ENCODE measurements at places on chromosomes 1 and 21. TPM values are rescaled to one million over a fixed set of nuclear protein-coding genes. Genes with fewer than 3 reads are reported as not detected.
A peak's percentile ranks its signal among the peaks of the same experiment; 100 is the strongest.

Gene ADAM30
- total RNA-seq, result not detected

Gene PGLYRP3
- not detected for total RNA-seq

Gene KCNT2
- 1.0 TPM for total RNA-seq

Gene ABCA4
- 0.36 TPM for total RNA-seq

Gene F5
- total RNA-seq, result not detected

Gene ALX3
- total RNA-seq, result not detected

Gene TMOD4
- not detected for total RNA-seq

Gene TMPRSS15
- total RNA-seq, result 0.03 TPM

Gene UQCRHL
- total RNA-seq, result 4.1 TPM

Gene LGR6
- total RNA-seq, result 0.23 TPM

DNA sequence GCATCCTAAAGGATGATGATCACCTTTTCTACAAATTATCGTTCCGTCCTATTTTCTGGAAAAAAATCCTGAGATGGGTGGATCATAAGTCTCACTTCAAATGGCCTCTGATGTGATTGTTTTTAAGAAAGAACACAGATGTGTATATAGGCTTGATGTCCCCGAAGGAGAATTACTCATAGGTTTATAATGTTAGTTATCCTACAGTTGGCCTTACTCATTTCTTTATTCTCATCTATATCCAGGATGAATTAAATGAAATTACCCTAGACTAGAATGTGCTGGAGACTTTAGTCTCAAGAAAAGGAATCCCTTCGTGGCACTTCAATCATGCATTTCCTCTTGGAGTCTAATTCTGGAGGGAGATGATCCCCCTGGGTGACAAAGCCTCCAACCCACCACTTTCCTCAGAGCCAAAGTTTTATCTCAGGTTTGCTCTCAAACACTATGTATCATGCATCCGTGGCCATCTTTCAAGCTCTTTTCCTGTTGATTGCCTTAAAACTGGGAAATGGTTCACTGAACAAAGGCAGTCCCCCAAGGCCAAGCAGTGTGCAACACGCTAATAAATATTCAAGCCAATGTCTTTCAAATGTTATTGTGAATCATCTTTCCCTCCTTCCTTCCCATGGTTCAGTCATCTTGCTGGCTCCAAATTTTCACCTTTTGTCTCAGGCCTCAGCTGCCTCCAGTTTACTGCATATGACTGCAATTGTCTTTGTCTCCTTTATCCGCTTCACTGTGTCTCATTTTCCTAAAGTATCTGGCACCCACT, 32.5 kb upstream of the SMYD2 start:
- DNase-seq, result no peak

DNA sequence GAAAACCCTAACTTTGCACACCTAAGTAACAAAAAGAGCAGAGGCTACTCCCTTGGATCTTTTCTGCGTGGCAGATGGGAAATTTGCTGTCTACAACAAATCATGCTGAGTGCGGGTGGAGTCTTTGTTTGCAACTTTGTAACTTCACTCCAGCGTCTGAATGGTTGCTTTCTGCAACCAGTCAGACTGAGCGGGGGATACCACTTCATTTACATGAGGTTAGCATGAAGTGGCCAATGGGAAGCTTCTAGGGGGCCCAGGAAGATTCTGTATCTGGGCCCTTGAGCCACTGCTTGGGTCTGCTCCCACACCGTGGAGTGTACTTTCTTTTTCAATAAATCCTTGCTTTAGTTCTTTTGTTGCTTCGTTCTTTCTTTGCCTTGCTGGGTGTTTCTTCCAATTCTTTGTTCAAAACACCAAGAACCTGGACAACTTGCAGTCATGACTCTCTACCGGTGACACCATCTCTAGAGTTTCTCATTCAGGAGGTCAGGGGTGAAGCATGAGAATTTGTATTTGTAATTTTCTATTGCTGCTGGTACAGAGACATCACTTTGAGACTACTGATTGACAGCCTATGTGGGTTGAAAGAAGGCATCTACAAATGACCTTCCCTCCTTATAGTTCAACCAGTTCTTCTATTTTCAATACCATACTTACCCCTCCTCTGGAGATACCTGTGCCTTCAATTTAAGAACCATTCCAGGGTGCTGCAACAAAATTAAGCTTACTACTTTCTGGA, 55.8 kb upstream of the RC3H1 start:
- DNase-seq, result no peak

DNA sequence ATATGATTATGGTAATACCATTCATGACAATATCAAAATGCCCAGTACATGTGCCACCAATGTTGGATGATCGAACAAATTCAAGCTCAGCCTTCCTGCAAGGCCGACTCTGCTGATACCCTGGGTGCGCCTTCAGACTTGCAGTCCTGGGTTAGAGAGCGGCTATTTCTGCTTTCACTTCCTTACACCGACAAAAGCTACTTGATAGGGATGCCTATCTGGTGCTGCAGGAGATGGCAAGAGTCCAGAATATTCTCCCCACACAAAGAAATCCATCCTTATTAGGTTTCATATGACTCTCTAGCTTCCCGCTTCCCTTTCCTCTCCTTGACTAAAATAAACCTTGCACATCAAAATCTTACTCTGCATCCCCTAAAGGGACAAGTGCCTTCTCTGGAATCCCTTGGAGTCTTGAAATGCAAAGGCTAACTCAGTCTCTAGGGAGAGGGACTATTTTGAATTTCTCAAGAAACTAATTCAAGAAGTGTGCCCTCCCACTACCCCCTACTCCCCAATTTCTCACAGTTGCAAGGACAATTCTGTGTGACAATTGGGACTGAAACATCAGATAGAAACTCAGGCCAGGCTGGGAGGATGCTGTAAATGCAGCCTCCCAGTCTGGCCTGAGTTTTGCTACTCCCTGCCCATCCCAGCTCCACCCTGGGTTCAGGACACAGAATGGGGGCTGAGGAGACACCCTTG, 103.1 kb upstream of the USP24 start:
- peak; percentile 36 for DNase-seq

GRCh38 chr1:55310505-55310971, 95.4 kb upstream of the USP24 start:
- DNase-seq, result peak; percentile 98

GRCh38 chr1:33256471-33257206, at the start of gene ZNF362:
TSS of gene ZNF362 (plus strand) at chr1:33256492. CDS start at chr1:33270575, 14,083 bp downstream.
- peak; percentile 76 for DNase-seq

DNA sequence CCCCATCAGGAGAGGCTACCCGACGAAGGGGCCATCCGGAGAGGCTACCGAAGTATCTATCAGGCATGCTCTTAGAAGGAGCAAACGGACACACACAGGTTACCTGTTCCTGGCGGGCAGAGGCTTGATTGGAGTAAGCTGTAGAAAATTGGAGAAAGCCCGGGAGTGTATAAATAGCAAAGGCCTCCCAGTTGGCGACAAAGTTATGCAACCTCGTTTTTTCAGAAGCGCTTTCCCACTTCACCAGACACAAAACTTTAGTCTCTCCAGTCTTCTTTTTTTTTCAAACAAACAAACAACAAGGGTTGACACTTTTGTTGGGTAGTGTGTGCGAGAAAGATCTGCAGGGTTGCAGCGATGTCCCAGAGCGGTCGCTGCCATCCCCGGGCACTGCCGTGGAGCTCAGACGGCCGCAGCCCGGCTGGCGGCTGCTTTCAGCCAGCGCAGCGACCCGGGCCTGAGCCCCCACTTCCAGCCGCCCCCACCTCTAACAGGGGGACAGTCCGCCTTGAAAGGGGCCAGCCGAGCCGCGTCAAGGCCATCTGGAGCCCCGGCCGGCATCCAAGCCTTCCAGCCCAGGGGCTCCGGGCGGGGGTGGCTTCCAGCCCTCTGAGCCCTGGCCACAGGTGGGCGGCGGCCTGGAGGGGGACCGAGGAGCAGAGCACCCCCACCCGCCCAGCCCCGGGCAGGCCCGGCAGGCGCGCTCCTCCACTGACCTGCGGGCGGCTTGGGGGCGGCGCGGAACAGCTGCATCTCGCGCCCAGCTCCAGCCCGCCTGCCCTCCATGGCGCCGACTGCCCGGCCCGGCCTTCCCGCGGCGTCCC, 616 bp downstream of the MCOLN3 start:
- DNase-seq, result peak; percentile 64

DNA sequence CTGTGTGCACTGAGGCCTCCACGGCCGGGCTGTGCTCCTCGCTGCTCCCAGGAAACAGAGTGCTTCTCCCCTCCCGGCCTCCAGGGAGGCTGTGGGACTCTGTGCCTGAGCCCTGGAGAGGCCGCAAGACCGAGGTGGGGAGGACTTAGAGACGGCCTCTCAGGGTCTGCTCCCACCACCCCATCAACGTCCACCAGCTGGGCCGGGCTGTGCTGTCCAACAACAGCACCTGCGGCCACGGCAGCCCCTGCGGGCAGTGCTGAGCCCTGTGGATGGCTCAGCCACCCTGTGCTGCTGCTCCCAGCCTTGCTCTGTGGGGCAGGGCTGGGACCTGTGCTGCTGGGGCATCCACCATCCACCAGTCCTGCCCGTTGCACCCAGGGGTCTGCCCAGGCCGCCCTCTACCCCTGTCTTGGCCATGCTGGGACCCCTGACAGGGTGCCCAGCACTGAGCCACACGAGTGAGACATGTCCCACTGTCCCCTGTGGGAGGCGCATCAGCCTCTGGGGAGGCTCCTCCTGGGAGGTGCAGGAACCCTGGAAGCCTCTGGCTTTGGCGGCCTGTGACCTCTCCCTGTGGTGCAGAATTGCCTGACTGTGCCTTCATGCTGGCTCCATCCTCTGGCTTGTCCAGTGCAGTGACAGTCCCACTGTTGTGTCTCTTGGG, 31.2 kb upstream of the LRRC3 start:
- DNase-seq, result no peak

DNA sequence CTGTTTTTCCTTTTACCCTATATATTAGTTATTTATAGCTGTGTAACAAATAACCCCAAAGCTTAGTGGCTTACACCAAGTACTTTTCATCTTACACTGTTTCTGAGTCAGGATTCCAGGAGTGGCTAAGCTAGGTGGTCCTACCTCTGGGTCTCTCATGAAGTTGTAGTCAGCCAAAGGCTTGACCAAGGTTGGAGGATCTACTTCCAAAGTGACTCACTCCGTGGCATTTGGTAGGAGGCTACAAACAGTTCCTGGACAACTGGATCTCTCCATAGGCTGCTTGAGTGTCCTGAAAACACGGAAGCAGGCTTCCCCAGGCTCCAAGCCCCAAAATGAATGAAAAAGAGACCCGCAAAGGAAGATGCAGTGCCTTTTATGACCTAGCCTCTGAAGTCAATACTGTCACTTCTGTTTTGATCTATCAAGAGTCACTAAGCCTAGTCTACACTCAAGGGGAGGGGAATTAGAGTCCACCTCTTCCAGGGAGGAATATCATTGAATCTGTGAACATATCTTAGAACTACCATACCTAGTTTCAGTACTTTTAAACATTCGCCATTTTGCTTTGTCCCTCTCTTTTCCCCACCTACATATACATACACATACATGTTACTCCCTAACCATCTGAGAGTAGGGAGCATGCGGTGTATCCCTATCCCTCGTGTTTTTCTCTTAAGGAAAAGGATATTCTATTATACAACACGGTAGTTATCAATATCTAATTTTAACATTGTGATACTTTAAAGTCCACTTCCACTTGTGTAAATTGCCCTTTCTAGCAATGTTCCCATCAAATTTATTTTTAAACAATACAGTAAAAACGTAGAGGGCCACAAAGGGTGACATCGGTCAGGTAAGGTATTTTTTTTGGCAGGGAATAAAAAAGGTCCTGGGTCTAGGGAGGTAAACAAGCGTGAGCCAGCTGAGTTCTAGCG, 67.2 kb downstream of the SLC35A3 start:
- DNase-seq, result peak; percentile 62

DNA sequence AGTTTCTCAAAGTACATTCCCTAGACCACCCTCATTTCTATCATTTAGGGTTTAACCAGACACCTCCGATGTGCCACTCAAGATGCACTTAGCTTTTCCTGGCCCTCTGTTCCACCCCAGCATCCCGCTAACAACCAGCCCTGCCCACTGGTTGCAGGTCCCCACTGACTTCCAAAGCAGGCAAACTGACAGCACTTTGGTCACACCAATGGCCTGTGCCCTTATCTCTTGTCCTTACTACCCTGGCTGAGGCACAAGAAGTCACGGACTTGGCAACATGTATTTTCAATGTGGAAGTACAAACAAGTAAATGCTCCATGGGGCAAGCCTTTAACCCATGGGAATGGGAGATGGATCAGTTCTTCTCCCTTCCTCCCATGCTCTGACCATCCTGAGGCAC, 357.1 kb downstream of the OMA1 start:
- no peak for DNase-seq

DNA sequence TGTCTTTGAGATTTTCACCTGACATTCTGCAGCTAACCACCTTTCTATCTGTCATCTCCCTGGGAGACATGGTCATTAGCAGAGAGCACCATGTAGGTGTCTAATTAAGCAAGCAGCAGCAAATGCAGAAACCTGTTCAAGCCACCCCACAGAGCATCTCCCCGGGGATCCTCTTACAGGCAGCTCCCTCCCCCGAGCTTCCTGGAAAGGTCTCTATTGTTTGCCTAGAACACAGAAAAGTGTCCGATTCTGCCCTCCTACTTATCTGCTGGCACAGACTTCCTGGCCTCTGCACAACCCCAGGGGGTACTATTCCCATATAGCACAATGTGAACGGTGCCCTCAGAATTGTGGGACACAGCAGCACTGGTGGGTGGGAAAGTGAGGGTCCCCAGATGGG, 46.1 kb downstream of the PLEKHA6 start:
- no peak for DNase-seq

DNA sequence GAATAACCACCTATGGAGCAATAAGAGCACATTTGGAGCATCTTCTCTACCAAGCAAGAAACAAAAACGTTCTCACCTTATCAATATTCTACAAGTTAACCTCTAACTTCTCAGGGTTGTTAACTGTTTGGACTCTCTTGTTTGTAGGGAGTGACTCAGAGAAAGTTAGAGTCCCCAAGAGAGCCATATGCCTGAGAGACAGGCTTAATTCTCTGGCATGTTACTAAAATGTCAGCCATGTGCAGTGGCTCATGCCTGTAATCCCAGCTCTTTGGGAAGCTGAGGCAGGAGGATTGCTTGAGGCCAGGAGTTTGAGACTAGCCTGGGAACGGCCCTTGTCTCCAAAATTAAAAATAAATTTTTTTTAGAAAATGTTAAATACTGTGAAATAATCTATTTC, 4.2 kb upstream of the HENMT1 start:
- DNase-seq, result no peak

GRCh38 chr1:3004285-3005205, 16.7 kb upstream of the ACTRT2 start:
- DNase-seq, result no peak

DNA sequence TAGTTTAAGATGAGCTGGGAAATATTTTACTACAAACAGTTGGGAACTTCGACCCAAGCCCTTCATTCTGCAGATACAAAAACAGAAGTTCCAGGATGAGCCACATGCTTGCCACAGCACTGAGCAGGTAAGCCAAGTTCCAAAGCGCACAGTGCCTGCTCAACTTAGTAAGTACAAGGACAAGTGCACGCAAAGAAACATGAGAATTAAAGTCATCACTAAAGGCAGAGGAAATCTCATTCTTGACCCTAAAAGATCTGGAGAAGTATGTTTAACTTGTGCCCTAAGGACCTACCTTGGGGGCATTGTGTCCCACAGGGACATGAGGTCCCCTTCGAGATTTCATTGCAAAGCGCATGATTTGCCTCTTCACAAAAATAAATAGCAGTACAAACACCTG, 1.2 kb upstream of the UBAP2L start:
- DNase-seq, result peak; percentile 17

GRCh38 chr1:211928290-211928801, 97.8 kb upstream of the LPGAT1 start:
- no peak for DNase-seq
